Jurkat, Clone E6-1 (cell line): ENCODE measurements at places on chromosomes 7 and 10.
A peak's percentile ranks its signal among the peaks of the same experiment; 100 is the strongest.

DNA sequence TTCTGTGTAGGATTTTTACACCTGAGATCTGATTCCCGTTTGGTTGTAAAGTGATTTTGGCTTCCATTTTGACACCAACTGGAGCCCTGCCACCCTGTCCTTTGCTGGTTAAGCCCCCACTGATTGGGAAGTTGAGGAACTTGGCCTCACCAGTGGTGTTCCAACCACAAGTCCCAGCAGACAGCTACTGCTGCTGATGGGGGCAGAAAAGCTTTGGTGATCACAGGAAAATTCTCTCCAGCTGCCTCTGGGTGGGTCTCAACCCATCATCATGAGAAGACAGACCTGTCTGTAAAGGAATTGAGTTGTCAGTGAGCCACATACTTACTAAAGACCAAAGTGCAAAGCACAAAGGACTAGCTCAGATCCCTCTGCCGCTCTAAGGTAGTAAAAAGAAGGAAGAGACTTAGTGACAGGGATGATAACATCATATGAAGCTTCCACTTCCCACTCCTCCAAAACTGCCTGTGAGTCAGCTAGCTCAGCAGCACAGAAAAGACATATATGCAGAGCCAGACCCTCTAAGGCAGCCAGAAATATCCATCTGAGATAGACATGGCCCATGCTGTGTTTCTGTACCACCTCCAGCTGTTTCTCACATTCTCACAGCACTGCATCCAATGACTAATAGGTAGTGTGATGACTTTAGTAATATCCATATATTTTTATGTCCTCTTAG, 22.4 kb upstream of the LRRC17 start:
- DNase-seq: no peak

GRCh38 chr10:14688606-14689005, 86.1 kb downstream of the FAM107B start:
- peak; percentile 5 for DNase-seq

DNA sequence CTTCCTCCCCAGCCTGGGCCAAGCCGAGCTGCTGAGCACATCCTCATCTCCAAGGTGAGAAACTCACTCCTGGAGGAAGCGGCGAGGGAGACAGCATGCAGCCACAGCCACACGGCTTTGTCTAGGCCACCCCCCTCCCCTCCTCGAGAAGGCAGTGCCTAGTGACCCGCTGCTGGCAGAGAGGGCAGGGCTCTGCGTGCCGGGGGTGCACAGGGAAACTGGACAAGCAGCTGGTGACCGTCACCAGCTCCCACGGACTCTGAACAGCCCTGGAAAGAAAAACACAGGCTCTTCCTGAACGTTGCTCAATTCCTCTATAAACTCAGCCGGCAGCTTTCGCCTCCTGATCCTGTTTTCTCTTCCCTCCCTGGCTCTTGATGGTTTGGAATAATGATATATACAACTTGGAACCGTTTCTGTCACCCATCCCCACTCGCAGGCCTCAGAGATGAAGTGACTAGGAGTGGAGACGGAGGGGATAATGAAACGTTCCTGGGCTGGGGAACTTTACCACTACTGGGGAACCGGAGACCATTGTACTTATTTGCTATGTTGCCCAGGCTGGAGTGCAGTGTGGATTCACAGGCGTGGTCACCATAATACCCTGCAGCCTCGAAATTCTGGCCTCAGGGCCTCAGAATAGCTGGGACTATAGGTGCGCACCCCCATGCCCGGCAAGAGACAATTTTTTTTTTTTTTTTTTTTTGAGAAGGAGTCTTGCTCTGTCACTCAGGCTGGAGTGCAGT, 19.3 kb downstream of the PAPOLB start:
- DNase-seq: no peak

- no peak for DNase-seq
Measured at GRCh38 chr10:121484401-121484800, 113.8 kb downstream of the FGFR2 start.

DNA sequence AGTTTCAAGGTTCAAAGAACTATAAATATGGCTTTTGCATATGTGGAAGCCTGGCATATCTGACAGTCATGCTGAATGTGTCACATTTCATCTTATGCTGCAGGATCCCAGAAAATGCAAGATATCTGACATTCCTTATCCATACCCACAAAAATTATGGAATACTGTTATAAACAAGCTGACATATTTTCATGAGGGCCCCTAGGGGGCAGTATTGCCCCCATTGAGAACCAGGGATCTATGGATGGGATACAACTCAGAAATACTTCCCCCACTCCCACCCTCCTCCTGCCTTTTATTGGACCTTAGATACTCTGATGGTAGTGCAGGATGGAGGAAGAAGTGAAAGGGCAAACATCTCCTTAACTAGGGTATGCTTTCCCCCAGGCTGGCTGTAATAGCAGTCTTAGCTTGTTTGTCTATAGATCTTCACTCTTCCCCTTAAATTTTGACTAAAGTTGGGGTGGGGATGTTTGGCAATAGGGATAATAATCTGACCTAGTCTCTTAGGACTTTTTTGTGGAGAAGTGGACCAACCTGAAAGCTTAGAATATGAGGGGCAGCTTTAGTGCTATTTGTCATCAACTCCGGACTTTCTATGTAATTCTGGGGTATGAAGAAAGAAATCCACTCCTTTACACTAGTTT, 3.5 kb upstream of the GNGT1 start:
- peak; percentile 28 for DNase-seq

DNA sequence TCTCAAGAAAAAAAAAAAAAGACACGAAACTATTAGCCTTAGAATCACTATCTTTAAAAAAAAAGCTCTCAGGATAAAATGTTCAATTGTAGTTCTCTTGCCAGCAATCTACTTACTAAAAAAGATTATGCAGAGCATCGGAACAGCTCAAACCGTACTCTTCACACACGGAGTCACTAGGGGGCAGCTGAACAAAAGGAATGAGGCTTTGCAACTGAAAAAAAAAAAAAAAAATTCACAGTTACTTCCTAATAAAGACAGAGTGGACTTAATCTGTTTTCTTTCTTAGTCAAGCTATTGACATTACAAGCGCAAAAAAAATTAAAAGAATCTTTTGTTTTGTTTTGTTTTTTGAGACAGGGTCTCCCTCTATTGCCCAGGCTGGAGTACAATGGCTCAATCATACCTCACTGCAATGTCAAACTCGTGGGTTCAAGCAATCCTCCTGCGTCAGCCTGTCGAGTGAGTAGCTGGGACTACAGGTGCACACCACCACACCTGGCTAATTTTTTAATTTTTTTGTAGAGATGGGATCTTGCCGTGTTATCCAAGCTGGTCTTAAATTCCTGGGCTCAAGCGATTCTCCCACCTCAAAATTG, 11.5 kb downstream of the PMS2 start:
- peak; percentile 55 for DNase-seq

GRCh38 chr10:260819-261429, 125.7 kb downstream of the ZMYND11 start:
- DNase-seq: no peak

DNA sequence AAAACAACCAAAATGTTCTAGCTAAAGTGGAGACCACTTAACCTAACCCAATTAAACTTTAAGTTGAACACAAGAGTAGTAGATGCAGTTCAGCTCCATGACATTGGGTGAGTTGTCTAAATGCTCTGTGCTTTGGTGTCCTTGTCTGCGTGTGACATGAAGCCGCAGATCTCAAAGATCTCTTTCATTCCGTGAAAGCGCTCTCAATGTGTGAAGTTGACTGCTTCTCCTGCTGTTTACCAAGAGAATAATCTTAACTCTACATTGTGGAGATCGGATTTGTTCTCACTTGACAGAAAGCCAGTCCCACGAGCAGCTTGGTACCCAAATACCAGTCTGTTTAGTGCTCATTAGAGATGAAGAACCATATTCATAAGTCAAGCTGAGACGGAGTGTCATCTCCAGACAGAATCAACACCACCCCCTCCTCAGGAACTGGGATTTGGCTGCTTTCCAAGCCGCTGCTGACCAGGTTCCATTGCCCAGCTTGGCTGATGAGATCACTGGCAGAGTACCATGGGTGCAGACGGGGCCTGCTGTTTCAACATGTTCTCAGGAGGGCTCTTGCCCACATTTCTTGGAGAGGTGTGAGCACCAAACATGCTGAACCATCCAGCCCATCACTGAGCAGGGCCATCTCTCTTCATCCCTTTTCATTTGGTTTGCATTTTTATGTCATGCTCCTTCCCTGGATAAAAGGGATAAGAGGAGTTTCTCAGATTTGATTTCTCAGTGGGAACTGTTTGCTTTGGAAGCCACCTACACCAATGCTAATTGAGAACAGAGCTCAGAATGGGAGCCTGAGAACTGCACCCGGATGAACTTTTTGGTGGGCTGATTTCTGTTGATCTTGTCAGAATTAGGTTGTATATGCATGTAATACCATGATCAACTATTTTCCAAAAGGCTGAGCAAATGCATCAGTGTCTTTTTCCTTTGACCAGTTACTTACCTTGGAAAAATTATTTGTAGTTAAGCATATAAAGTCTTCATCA, 95.8 kb upstream of the AGBL3 start:
- no peak for DNase-seq

DNA sequence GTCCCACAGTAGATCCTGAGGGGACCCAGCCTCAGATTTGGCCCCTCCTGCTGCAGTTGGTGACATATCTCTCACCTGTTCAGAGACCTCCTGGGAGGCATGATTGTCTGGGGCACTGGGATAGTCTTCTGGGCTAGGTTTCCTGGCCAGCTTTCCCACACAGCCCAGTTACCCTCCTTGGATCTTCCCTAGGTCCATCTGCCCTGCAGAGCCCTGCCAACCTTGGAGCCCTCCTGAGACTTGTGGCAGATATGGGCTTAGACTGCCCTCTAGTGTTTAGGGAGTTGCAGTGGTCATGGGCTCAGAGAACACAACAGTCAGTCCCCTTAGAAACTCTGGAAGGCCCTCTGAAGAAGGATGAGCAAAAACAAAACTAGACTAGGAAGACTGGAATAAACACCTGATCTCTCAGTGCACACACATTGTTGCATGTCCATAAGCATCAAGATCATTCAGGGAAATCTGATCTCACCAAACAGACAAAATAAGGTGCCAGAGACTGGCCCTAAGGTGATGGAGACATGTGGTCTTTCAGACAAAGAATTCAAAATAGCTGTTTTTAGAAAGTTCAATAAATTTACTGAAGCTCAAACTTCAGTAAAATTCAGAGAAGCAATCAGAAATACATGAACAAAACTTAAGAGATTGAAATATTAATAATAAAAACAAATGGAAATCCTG, 324.6 kb downstream of the ATRNL1 start:
- peak; percentile 47 for DNase-seq
